ENCODE measurements at places on chromosomes 13 and 19.
A peak's percentile ranks its signal among the peaks of the same experiment; 100 is the strongest.

GRCh38 chr13:73828811-73829210 is 305.4 kb downstream of the KLF12 start:
- DNase-seq: no peak

DNA sequence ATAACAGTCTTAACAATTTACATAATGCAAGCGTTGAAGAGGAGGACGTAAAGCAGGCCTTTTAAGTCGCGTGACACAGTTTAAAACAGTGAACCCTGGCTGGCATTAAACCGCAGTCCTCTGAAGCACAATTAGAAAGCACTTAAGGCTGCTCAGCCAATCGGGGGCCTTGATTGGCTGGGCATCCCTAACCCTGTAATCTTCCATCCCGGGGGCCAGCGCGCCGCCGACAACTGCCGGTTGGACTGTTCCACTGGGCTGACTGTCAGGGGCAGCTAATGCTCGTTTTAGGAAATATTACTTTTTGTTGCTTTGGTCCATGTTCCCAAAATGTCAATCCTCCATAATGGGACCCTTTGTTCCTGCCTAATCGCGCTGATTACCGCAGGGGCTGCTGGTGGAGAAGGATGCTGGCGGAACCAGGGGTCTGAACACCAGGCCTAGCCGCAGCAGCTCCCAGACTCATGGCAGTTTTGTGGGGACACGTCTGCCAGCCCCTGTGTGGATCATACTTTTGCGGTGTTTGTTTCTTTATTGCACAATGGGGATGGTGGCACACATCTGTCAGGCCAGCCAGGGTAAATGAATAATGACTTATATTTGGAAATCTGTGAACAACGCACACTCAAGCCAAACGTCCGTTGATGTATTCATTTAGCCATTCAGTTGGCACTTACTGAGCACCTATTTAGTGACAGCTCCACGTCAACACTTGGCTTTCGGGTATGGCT is 127.1 kb upstream of the SPACA7 start:
- no peak for DNase-seq

DNA sequence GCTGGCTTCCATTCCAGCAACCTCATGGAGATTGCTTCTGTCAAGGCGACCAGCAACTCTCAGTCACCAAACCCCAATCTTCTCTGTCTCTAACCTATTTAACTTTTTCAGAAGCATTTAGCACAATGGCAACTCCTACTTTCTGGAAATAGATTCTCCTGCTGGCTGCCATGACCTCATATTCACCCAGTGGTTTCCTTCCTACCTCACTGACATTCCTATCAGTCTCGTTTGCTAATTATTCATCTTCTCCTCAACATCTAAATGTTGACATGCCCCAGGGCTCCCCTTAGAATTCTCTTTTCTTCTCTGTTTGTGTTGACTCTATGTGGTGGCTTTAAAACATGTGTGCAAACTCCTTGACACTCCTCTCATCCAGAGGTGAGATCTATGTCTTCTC is 106.7 kb downstream of the OLFM4 start:
- no peak for DNase-seq

DNA sequence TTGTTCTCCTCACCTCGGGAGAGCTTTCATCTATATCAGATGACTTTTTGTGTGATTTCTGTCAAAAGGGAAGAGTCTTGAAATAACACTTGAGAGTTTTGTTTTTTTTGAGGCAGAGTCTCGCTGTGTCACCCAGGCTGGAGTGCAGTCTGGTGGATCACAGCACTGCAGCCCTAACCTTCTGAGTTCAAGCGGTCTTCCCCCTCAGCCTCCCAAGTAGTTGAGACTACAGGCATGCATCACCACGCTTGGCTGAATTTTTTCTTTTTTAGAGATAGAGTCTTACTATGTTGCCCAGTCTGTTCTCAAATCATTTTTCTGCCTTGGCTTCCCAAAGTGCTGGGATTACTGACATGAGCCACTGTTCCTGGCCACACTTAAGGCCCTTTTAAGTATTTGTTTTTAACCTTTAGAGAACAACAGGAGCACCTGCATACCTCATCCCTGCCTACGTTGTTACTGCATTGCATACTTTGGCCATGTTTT is 11.4 kb downstream of the NDFIP2 start:
- DNase-seq: no peak

DNA sequence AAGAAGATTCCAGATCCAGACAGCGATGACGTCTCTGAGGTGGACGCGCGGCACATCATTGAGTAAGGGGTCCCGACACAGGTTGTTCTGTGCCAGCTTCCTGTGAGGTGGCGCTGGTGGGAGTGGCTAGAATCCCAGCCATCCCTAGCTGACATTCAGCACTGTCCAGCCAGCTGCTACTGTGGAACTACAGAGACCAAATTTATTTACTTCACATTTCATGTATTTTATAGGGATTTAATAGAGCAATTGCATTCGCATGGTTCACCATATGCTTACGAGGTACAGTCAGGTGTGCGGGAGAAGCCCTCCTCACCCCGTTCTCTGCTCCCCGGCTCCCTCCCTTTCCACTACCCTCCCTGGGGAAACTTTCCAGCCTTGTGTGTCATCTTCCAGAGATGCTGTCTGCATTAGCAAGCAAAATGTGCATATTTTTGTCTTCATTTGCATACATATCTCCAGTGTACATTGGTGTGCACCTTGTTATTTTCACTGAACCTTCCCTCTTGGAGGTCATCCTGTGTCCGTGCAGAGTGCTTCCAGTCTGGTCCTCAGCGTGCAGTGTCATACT is 47.2 kb downstream of the SMARCA4 start:
- DNase-seq: no peak

DNA sequence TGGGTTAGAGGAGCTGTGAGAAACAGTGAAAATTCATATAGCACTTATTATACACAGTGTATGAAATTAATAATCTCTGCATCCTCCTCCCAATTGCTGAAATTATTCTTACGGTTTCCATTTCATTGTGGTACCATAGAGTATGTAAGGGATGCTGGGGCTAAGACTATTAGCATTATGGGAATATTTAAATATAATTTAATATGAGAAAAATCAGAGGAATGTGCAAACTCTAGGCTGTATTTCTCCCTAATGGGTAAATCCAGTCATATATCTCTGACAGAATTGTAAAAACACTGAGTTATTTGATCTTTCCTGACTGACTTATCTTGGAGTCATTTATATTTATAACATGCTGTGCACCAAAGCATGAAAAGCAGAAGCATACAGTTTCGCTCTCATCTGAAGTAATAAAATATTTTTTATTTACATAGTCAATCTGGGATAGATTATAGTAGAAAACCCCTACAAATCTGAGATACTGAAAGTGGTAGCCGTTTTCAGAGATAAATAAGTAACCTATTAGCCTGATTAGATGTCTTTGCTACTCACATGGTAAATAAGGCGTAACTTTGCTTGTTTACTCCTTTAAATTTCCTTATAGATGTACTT is 34.9 kb downstream of the LRCH1 start:
- DNase-seq: no peak

GRCh38 chr13:26605845-26606244 is 48.4 kb downstream of the WASF3 start:
- DNase-seq: no peak

DNA sequence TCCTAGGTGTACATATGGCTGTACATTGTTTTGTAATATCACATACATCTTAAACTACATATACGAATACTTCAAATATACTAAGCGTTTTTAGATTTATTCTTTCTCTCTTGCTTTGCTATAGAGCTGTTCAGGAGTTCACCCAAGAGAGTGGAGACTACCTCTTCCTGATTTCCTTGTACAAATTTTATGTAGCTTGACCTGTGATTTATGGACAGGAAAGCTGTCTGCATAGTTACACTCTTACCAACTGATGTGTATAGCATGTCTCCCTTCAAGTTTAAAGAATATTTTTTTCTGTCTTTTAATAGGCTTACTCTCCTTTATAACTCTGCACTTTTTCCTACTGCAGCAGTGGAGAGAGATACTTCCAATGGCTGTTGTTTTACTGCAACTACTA is 428.7 kb downstream of the NDFIP2 start:
- no peak for DNase-seq

GRCh38 chr19:57887195-57887941 is 1.5 kb downstream of the ZNF814 start:
- DNase-seq: no peak

DNA sequence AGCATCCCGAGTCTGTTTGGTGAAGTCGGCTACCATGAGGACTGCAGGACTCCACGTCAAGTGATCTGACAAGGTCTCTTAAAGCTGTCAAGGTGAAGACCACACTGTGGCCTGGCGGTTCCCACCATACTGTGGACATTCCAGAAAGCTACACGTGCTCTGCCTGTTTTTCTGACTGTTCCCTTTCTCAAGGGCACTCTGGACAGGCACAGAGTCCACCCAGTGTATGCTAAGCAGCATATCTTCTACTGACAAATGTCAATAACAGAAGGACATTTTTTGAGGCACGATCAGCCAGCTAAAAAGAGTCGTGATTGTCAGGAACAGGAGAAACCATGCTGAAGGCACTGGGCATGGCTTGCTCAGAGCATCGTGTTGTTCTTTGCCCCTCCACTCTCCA is 12.8 kb upstream of the WASF3 start:
- DNase-seq: no peak

DNA sequence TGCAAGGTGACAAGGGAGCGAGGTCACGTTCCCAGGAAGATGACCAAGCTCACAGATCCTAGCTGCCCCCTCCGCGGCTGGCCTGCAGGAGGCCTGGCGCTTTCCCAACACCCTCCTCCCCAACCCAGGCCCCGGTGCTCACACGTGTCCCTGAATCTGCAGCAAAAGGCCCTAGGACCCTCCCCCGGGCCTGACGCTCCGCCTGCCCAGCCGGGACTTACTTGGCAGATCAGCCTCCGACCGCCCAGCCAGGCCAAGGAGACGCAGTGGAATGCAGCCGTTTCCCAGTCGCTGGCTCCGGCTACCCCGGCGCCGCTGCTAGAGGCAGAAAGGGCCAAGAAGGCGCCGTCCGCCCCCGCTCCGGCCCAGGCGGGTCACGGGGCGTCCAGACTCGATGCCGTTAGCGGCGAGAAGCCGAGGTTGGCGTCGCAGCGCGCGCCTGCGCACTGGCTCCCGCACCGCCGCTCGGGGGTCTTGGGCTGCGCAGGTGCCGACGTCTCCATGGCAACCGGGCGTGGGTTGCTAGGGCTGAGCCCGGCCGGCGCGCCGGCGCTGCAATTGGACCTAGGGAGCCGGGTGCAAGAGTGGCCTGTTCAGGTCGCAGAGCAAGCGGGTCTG is at the start of gene PNMA8A:
PNMA8A (minus strand) TSS at position 448 of the 618 bp plus-strand sequence. CDS start 528 bp downstream, outside the sequence.
- no peak for DNase-seq

- DNase-seq: no peak
Measured at GRCh38 chr13:51807041-51807440, 3.1 kb upstream of the DHRS12 start.

DNA sequence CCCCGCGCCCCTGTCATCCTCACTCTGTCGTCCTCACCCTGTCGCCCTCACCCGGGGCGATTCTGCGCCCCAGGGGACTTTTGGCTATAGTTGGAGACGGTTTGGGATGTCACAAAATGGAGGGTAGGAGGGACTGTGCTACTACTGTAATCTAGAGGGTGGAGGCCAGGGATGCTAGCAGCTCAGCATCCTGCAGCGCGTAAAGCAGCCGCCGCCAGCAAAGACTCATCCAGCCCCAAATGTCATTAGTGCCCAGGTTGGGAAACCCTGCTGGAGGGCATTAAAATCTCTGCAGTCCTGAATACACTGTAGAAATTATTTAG is 362 bp downstream of the ZNF557 start:
- DNase-seq: no peak

DNA sequence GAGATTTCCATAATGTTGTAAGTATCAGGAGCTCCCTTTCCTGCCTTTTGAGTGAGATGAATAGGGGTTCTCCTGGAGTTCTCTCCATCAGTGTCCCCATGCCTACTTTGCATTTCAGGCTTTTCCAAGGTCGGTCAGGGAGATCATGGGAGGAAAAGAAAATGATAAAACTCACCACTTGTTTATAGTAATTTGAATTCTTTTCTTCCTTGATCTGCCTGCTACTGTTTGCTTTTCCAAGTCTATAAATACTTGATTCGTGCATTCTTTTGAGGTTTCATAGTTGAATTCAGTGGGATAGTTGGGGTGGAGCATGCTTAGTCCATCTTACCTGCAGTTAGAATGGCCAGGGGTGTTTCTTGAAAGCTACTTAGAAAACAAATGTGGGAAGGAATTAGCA is 51.5 kb downstream of the PCCA start:
- no peak for DNase-seq

GRCh38 chr13:112058941-112059340 is 8.0 kb upstream of the SOX1 start:
- no peak for DNase-seq

DNA sequence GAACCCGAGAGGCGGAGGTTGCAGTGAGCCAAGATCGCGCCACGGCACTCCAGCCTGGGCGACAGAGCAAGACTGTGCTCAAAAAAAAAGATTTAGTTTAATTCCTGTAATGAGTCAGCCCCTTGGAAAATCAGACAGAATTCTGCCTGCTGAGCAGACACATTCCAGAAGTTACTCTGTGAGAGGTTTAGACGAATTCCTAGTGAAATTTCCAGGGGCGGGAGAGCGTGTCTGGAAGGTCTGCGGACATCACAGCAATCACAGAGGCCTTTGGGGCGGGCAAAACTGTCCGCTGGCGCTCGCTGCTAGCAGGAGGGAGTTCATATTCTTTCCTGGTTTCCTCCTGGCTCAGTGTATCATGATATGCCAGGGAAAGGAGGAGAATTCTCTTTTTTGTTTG is 17.5 kb downstream of the MISP start:
- DNase-seq: no peak

DNA sequence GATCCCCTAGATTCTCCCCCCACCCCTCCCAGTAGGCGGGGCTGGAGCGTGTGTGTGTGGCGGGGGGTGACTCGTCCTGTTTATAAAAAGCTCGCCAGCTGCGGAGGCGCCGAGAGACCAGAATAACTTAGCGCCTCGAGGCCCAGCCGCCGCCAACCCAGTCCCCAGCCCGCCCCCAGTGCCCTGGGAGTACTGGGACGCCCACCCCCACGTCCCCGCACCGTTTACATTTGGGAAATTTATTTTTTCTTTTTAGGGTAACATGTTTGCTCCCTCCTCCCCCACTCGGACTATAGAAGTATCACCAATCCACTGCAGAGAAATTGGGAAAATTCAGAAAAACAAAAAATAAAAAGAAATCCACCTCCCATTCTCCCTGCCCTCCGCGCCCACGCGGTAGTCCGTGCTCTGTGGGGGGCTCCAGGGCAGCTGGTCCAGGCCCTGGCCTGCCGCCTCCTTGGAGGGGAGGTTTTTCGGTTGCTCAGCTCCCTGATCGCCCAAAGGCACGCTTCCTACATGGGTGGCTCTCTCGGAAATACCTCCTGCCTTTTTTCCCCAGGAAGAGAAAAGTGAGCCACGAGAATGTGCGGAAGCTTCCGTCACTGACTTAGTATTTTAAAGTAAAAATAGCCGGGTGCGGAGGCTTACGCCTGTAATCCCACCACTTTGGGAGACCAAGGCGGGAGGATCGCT is 1.5 kb upstream of the RAB3A start:
- DNase-seq: peak; percentile 31

DNA sequence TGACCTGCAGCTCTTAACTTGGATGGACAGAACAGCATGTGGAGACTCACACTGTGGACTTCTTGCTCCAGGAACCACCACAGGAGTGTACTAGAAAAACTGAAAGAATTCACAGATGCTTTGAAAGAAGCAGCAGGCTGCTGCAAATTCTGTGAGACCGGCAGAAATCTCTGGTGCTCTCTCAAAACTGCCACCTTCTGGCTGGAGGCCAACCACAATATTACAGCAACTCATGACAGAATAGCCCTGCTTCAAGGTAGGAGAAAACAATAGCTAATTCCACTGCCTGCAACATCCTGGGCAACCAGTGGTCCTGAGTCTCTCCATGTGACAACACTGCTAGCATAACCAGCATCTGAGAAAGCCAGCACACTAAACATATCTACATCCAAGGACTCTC is 26.9 kb downstream of the CDK8 start:
- no peak for DNase-seq

- DNase-seq: no peak
Measured at GRCh38 chr19:10817291-10818038, 18.5 kb downstream of the TMED1 start.
